Vagina (tissue), 2 donors: ENCODE measurements at places on chromosomes 13 and 19.

DNA sequence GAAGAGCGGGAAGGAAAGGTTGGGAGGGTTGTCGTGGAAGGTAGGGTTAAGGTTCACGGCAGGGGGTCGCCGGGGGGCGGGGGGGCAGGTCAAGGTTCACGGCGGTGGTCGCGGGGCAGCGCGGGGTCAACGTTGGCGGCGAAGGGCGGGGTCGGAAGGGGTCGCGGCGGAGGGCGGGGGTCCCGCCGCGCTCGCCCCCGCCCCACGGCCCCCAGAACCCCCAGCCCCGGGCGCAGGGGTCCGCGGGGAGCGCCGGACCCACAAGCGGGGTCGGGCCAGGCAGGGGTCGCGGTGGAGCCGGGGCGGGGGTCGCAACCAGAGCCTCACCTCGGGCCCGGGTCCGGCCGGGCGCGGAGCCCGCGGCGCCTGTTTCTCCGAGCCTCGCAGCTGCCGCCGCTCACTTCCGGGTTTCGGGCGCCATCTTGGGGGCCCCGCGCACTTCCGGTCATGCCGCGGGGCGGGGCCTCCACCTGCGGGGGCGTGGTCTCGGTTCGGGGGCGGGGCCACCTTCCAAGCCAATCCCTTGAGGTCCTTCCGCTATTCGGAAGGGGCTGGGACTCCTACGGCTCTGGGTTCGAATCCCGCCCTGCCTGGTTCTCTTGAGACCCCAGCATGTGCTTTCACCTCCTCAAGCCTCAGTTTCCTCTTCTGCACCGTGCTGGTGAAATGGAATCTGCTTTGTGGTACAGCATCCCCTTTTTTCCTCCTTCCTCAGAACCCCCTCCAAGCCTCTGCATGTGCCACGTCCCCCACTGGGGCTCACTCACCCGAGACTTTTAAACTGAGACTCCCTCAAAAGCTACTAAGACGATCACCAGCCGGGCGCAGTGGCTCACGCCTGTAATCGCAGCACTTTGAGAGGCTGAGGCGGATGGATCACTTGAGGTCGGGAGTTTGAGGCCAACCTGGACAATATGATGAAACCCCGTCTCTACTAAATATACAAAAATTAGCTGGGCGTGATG is at the start of gene SBNO2:
Gene SBNO2 (minus strand): TSS at position 424 of the 965 bp plus-strand sequence. CDS start 19,992 bp downstream, outside the sequence.
- no peak for DNase-seq

DNA sequence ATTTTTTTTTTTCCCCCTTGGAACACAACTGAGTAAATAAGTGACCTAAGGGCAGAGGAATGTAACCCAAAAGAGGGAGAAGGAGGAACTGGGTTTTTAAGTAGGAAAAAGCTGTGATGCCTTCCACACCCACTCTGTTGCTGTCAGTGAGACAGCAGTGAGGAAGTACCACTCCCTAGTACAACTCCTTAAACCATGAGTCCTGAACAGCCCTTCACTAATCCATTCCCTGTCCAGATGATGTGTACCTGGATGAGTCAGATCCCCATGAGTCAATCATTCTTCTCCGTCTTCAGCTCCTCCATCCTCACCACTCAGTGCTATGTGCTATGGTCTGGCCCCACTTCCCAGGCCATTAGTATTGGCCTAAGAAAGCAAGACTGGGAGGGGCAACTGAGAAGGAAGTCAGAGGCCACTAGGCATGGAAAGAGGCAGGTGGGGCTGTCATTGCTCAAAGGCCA is 12.9 kb upstream of the CXCL17 start:
- no peak for DNase-seq

DNA sequence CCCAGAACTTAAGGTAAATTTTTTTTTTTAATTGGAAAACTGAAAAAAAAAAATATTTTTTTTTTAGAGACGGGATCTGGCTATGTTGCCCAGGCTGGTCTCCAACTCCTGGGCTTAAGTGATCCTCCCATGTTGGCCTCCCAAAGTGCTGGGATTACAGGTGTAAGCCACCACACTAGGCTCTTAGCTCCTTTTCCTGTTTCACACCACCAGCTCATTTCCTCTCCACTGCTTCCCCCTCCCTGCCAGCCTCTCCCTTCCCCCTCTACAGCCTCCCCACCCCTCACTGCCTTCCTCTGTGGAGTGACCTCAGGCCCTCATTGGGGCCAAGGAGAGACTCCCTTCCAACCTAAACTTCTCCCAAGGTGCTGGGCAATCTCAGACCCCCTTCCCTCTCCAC is 4.2 kb upstream of the GIPR start:
- no peak for DNase-seq

DNA sequence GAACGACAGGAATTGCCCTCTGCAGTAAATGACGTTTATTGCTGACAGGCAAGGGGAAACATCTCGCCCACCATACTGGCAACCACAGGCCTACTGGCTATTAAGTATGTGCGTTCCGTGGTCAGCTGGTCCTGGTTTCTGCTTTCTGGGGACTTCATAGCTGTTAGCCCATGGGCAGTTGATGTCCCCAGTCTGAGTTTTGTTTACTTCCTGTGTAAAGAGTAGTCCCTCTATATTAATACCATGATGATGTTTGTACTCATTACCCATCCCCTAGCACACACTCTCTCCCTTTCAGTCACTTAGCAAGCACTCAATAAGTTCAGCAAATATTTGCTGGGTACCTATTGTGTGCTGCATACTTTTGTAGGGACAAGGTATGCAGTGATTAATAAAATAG is 6.5 kb upstream of the MIA start:
- no peak for DNase-seq
